ENCODE measurements at places on chromosomes 5 and 9. TPM values are rescaled to one million over a fixed set of nuclear protein-coding genes. Genes with fewer than 3 reads are reported as not detected.

The ARAP3 gene
- total RNA-seq, result 10.9 TPM

The INSL4 gene
- total RNA-seq, result not detected

The GZMA gene
- total RNA-seq, result 87.6 TPM

The ADAMTS13 gene
- total RNA-seq, result 1.3 TPM

The TMEM171 gene
- total RNA-seq, result not detected

The TLR4 gene
- not detected for total RNA-seq

The CARTPT gene
- total RNA-seq, result not detected

The GNPDA1 gene
- 108 TPM for total RNA-seq

The TRIM7 gene
- 2.7 TPM for total RNA-seq
